ENCODE measurements at places on chromosomes 1 and 21.

DNA sequence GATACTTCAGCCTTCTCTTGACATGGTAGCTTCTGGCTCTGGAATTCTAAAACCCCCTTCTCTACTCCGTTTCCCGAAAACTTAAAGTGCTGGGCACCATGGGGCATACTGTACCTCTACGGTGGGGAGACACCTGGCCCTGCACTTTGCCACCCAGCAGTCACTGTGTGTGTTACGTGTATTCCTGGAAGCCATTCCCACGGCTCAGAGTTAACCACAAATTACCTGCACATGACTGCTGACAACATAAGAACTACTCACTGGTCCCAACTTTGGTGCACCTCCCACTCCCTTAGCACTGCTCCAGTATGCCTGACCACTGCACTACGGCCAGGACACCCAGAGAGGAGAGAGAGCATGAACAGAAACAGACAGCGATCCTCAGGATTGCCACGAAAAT, 29.4 kb upstream of the TMPRSS2 start:
- no peak for DNase-seq

DNA sequence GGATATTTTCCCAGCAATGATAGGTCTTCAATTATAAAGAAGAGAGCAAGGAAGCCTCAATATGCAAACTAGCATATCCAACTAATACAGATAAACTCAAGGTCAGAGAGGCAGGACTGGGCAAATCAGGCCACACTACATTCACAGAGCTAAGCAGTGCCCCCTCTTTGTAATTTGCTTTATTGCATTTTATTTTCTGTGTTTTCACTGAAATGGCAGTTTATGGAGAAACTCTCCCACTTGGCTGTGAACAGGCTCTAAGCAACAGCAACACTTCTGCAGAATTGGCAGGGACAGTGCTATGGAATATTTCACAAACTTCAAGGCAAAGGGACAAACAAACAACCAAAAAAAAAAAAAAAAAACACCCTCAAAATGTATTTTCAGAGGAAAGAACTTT, 93.4 kb upstream of the SOD1 start:
- DNase-seq: no peak

GRCh38 chr1:53835491-53835890, 2.6 kb downstream of the NDC1 start:
- DNase-seq: no peak

DNA sequence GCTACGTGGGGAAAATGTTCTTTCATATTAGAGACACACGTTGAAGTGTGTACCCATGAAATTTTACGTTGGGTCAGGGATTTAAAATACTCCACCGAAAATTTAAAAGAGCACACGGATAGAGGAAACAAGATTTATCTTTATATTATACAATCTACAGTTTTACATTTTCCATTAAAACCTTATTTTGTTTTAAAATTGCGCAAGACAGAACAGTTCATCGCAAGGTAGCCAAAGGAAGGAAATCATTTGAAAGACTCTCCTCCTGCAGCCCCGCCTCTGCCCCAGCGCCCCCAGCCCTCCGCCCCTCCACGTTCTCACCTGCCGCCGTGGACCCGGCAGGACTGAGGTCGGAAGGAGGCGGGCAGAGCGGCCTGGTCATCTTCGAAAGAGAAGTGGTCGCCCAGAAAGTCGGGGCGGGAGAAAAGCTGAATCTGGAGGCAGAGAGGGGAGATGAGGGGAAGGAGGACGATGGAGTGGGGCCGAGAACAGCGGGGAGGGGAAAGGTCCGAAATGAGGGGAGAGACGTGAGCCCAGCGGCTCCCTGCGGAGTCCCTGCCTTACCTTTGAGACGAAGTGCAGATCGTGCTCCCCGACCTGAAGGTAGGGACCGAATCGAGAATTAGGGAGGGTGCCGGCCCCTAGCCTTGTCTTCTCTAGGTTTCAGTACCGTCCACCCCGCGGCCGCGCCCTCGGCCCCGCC, 18.0 kb downstream of the CRYBG2 start:
- DNase-seq: no peak

GRCh38 chr1:81974883-81975555, 174.3 kb downstream of the ADGRL2 start:
- no peak for DNase-seq

GRCh38 chr1:192573499-192573898, 2.1 kb upstream of the RGS1 start:
- no peak for DNase-seq

DNA sequence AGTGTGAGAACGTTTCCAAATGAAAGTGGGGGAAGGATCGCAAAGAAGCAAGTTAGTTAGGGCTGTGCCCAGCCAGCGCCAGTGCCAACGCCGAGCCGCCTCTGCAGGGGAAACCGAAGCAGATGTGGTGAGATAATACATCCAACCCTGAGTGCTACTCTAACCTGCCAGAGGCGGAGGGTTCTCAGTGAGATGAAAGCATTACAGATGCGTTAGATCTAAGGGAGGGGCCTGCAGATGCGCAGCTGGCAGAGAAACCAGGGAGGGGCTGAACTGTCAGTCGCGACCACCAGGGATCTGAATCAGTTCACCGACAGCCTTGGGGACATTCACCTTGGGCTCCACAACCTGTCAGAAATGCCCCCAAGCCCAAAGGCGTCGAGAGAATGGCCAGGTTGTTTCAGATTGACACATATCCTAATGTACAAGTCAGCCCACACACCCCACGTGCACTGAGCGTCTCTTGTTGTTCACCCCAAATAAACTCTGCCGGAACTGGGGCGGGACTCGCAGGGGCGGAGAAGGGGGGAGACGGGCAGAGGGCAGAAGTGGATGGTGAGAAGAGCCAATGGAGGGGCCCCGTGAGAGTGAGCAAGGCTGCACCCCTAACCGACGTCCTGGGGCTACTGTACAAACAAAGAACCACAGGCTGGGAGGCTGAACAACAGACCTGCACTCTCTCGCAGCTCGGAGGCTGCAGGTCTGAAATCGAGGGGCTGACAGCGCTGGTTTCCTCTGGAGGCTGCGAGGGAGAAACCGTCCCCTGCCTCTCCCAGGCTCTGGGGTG, 8.7 kb upstream of the UMODL1 start:
- DNase-seq: no peak
